Calu3 (cell line): ENCODE measurements at places on chromosomes 3 and 15. TPM values are rescaled to one million over a fixed set of nuclear protein-coding genes. Genes with fewer than 3 reads are reported as not detected.

CACNA2D3 gene
- total RNA-seq: not detected in 2 replicates

RBM5 gene
- 126 and 128 TPM in 2 replicates for total RNA-seq

GRCh38 chr3:162643245-162643644, 1146.6 kb downstream of the OTOL1 start:
- DNase-seq: no peak

DNA sequence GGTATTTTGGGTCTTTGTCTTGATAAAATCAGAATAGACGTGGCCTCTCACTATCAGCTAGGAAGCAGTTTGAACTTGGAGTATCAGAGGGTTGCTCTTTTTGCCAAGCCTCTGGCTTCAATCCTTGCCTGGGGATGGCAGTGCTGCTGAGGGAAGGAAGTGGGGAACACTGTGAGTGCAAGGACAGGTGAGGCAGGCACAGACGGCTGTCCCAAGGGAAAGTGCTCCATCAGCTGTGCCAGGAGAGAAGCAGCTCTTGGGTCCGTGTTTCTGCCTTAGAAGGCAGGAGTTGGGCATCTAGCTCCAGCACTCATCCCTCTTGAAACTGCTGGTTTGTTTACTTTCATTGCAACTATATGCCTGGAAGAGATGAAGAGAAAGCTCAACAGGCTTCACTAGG, 33.2 kb downstream of the PML start:
- DNase-seq: no peak

- DNase-seq: peak; percentile 15
These were observed 65.2 kb downstream of the CERS3 start for GRCh38 chr15:100463515-100463914.
